NCI-H460 (cell line): ENCODE measurements at places on chromosomes 11 and 22.
A peak's percentile ranks its signal among the peaks of the same experiment; 100 is the strongest.

- DNase-seq = no peak
Observed at GRCh38 chr11:94077552-94078293, 50.9 kb upstream of the PANX1 start.

DNA sequence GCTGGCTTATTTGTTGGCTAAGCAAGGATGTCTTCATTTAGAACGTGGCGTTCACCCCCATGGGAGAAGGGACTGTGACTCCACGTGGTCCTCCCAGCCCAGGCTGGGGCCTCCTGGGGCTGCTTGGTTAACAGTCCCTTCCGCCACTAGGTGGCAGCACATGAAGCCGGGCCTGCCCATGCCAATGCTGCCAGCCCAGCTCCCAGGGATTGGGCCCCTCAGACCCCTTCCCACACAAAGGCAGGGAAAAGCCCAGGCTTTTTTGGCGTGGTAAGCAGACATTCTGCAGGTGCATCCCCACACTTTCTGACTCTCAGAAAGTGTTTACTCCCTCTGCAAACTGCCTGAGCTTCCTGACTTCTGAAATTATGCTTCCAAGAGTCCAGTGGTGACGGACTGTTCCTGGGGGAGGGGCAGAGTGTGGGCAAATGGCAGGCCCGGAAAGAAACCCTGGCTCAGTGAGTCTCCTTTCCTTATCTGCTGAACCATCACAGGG is 3.1 kb downstream of the CBX6 start:
- peak; percentile 31 for DNase-seq

DNA sequence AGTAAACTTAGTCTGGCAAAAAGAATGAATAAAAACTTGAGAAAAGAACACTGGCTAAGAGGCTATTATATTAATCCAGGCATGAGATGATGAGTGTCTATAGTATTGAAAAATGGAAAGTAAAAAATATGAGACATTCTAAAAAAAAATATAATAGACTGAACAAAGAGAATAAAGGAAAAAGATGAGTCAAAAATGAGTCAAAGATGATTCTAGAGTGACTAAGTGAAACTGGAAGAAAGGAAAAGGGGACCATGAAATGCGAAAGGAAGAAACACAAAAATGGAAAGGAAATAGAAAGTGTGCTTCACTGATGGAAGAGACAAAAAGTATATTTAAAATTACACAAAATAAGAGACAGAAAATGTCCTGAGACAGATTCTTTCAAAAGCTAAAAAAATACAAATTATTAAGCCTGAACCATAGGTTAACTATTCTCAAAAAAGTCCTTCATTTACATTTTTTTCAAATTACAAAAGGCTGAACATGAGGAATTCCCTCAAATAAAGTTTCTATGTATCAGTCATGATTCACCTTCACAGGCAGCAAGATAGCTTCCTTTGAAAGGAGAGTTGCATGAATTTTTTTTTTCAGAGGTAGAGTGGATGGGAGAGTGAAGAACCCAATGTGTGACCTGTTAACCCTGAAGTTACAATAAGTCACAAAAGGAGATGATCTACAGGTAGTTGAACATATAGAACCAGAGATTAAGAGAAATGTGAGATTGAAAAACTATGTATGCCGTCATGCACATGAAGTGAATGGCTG is 75.2 kb downstream of the EIF3M start:
- DNase-seq = no peak

DNA sequence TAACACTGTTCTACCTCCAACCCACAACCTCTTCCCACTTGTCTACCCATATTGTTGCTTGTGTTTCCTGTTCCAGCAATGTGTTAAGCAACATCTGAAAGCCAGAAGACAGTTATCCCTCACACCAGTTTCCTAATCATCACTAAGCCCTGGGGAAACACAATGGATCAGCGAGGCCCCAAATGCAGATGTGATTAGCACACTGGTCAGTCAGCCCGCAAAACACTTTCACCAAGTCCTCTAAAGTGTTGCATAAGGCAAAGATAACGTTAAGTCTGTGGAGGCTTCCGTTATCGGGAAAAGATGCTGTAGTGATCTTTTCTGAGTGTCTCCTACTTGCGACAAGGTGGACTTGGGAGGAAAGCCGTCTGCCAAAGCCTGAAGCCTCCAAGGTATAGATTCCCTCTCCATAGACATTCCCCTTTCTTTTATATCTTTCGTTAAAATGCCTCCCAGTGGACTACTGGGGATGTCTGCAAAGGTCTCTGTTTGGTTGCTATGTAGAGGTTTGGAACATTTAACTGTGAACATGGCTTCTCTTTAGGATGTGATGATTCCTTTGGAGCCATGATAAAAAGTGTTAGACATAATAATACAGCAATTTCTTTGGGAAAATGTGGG is at the start of gene MS4A3:
Gene MS4A3, plus strand, starts transcription at position 317 of the 621 bp plus-strand sequence. CDS start 4,496 bp downstream, outside the sequence.
- DNase-seq = no peak

DNA sequence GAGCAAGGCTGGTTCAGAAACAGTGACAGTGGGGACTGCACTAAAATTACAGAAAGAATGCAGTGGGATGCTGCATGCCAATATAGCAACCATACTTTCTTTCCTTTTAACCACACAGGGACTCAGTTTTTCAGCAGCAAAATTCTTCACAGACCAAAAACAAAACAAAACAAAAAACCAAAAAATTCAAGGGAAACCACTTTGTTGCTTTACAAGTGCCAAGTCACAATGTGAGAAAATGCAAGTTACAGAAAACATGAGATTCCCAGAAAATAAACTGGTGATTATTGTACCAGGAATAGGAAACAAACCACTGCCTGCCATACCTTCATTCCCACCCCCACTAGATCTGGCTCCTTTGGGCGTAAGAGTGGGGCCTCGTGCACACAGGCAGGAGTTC is 52.6 kb downstream of the TENM4 start:
- DNase-seq = no peak

DNA sequence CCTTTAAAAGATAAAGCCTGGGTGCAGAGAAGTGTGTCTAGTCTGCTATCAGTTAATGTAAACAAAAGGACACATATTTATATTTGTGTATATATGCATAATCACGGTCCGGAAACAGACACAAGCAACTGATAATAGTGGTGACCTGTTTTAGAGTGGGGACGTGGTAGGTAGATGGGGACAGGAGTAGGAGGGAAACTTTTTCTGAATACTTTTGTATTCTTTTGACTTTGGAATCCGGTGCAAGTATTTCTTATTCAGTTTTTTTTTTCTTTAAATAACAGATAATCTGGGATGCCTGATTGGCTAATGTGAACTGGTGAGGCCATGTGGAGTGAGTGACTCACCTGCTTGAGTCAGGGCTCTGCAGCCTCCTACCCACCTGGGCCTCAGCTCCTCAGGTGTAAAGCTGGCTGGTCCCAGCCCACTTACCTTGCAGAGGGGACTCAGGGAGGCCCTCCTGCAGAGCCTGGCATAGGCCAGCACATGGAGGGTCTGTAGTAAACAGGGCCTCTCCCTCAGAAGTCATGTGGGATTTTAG is 15.3 kb downstream of the MICAL2 start:
- DNase-seq = no peak

DNA sequence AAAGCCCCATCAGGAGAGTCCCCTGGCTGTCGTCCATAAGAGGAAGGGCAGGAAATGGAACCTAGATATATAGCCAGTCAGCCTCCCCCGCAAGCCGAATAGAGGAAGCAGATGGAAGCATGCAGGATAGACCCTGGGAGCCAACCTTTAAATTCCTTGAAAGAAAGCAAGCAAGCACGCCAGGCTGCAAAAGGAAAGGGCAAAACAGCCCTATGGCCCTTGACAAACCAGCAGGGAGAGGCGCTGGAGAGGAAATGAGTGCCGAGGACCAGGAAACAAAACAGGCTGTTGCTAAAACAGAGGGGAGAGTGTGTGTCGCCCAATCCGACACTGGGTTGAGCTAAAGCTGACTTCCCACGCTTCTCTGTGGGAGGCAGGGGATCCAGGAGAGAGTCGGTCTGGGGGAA is 203.5 kb upstream of the MTNR1B start:
- no peak for DNase-seq

- DNase-seq = no peak
Observed at GRCh38 chr11:42179216-42179615, 719.8 kb upstream of the LRRC4C start.

GRCh38 chr11:59010708-59011107 is 71.4 kb downstream of the GLYATL1 start:
- no peak for DNase-seq

- no peak for DNase-seq
Observed at GRCh38 chr11:837189-837989, 4.6 kb downstream of the CD151 start.

DNA sequence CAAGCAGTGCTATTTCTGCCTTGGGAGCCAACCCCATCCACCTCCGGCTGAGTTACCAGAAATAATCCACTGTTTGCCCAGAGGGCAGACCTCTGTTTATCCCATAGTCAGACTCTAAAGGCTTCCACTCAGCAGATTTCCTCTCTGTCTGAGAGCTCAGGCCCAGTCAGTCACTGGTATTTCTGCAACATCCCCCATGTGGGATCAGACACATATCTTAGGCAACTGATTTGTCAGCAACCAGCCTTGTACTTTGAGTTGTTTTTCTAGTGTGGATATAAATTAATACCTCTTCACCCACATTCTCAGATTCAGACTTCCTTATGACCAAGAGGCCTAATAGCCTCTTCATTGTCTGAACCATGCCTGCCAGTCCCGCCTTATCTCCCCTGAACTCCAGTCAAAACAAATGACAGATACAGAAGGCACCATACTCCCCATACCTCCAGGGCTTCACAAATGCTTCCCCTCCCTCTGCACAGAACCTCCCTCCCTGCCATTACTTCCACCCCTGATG is 193.6 kb downstream of the FAM76B start:
- DNase-seq = no peak

GRCh38 chr22:46858181-46858771 is 95.8 kb downstream of the TBC1D22A start:
- no peak for DNase-seq

- no peak for DNase-seq
Observed at GRCh38 chr11:12229450-12230229, 119.2 kb downstream of the MICAL2 start.

DNA sequence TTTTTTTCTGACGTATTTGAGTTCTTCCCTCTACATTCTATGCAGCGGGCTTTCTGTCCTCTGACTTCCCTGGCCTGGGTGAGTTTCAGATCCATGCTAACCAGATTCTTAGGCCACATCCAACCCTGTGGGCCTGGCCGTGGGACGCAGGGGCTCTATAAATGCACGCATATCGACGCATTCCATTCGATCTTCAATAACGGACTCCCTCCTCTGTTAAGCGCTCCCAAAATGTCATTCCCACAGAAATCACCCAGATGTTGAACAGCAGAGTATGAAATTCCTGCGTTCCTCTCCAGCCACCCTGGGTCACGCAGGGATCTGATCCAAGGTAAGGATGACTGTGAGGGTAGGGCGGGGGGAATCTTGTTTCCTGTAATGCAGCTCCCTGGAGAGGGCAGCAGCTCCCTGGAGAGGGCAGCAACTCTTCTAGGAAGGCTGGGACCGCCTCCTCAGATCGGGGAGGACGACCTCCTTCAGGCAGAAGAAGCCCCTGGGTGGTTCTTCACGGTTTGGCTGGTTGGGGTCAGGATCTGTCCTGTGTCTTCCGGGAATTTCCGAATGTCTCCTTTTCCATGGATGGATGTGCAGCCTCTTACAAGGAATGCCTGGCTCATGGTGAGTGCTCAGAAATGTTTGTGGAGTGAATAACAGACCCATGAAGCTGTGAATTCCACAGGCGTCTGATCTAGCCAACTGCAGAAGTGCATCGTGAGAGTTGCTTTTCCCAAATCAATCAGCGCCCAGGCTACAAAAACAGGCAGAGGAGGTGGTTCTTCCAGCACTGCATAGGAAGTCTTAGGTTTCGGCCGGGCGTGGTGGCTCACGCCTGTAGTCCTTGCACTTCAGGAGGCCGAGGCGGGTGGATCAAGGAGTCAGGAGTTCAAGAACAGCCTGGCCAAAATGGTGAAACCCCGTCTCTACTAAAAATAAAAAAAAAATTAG is 12.2 kb downstream of the MRGPRD start:
- no peak for DNase-seq

GRCh38 chr22:50009765-50010675 is 2.5 kb downstream of the IL17REL start:
- no peak for DNase-seq

GRCh38 chr11:14110629-14111028 is 148.1 kb downstream of the SPON1 start:
- no peak for DNase-seq

DNA sequence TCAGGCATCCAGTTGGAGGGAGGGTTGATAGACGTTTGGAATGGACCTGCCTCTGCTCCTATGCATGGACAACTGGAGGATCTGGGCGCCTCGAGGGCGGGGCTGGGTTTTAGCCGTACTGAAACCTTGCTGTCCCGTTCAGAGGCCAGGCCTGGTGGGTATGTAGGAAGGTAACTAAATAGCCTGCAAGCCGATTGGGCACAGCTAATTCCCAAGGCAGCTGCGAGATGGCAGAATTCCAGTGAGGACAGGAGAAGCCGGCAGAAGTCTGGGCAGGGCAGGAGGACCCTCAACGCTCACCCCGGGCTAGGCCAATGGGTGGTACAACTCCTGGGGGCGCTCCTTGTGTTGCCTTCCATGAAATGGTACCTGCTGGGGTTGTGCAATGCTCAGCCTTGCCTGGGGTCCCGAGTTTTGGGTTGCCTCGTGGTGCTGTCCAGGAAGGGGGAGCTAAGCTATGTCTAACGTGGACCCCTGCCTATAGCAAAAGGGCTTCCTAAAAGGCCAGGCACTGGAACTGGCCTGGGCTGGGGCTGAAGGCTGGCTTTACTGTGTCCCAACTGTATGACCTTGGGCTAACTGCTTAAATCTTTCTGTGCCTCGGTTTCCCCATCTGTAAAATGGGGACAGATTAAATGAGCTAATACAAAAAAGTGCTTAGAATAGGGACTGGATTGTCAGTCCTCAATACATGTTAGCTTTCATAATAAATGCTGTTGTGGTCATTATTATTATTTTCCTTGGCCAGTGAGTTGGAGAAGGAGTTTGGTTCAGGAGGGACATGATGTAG is 30.1 kb upstream of the CD82 start:
- no peak for DNase-seq

- no peak for DNase-seq
Observed at GRCh38 chr11:26324270-26324669, 7.7 kb upstream of the ANO3 start.

- no peak for DNase-seq
Observed at GRCh38 chr22:49720279-49720959, 107.3 kb downstream of the BRD1 start.

DNA sequence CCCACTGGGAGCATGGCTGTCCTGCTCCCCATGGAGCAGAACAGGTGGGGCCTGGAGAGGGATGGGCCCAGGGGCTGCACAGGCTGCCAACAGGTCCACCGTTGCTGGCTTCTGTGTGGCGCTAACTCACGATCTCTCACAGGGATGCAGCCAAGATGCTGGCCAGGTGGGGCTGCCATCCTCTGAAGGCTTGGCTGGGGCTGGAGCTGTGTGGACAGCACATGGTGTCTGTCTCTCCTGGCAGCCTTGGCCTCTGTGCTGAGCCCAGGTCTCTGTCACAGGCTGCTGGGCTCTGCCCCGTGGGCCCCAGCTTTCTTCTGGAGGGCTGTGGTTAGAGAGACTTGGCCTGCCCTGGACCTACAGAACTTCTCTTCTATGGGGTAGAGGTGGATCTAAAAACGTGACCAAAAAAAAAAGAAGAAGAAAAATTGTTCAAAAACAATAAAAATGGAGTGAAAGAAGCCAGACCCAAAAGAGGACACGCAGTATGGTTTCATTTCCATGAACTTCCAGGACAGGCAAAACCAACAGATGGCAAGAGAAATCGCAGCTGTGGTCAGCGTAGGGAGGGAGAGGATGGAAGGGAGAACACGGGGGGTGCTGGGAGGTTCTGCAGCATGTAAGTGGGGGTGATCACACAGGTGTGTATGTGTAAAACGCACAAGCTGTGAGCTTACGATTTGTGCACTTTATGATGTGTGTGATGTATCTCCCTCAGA is 12.2 kb downstream of the PARVG start:
- DNase-seq = no peak
